ENCODE measurements at places on chromosomes 3 and 15. TPM values are rescaled to one million over a fixed set of nuclear protein-coding genes. Genes with fewer than 3 reads are reported as not detected.

DNA sequence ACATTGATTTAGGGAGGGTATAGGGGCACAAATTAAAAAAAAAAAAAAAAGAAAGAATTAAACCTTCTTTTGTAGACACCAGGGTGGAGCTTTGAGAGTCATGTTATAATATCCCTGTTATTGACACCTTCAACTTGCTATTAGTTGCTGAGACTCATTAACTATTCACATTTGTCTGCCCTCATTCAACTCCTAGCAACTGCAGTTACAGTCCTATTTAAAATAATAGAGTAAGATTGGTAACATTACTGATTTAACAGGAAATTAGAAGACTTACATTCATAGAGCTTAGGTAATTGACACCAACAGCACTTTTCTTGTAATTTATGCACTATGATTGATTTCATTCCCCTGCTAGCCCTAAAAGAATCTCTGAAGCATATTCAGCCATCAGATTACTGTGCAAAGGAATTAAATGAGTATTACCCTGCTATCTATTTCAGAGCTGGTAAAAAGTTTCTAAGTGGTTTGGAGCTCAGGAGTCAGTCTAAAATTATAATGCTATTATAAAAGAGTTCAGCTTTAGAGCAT is 148.8 kb upstream of the TBL1XR1 start:
- no peaks in the 10 kb centered on the region for H3K27me3 ChIP-seq
- no peak for DNase-seq
- peak overlapping the region; percentile 17 for H3K4me3 ChIP-seq
- peaks cover 46% of the 10 kb centered on the region for H3K4me1 ChIP-seq
- H3K27ac ChIP-seq: peak overlapping the region; percentile 95
- peaks cover 5% of the 10 kb centered on the region for H3K36me3 ChIP-seq

DNA sequence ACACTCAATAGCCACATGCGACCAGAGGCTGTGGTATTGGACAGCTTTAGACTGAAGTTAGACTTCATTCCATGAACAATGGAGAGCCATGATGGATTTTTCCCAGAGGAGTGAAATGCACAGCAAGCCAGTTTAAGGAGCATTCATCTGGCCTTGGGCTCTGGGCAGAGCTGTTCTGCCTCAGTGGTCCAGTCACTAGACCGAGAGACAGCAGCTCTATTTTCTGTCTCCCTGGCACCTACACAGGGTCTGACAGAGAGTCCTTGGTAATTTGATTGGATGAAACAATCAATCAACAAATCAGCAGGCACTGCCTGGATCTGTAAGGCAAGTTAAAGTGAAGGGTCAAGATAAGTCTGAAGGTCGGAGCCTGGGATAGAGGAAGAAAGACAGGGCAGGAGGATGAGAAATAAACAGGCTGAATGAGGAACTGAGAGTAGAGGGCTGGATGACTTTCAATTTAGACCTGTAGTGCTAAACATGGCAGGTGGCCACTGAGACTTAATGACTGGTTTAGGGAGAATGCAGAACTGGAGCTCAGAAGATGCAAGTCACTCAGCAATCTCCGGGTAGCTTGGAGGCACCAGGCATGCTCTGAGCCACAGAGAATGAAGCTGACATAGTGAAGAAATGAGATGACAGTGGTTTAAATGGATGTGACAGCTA is 98.5 kb upstream of the SLC25A36 start:
- no peak for DNase-seq
- no peak overlapping the region for H3K4me3 ChIP-seq
- H3K27ac ChIP-seq: no peak overlapping the region
- no peaks in the 10 kb centered on the region for H3K36me3 ChIP-seq
- no peaks in the 10 kb centered on the region for H3K27me3 ChIP-seq

- H3K27me3 ChIP-seq: peaks cover 22% of the 10 kb centered on the region
- no peak overlapping the region for H3K4me3 ChIP-seq
- H3K4me1 ChIP-seq: no peaks in the 10 kb centered on the region
- H3K27ac ChIP-seq: no peak overlapping the region
- no peaks in the 10 kb centered on the region for H3K36me3 ChIP-seq
- no peak for DNase-seq
These were observed 42.2 kb downstream of the CLDN18 start for GRCh38 chr3:138051947-138052802.

DNA sequence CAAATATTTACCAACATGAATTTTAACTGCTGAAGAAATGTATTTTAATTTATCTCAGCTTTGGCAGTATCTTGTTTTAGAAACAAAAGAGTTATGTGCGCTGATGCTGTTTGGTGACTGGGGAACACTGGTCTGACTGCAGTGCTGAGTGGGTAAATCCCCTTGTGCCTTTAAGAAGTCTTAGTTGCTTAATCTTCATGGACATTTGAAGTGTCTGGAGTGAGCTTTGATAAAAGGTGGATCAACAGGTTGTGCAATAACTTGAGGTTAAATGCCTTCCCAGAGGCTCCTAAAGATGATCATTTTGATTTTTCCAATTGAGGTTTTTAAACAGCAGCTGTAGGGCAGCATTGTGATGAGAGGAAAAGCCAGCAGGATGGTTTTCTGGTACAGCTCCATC is 68.7 kb downstream of the TP63 start:
- peaks cover 2% of the 10 kb centered on the region for H3K27me3 ChIP-seq

The SI gene
- not detected for total RNA-seq

GRCh38 chr15:70437882-70438451 is 325.4 kb downstream of the UACA start:
- no peaks in the 10 kb centered on the region for H3K36me3 ChIP-seq
- DNase-seq: no peak
- H3K4me1 ChIP-seq: peaks cover 24% of the 10 kb centered on the region
- no peak overlapping the region for H3K27ac ChIP-seq
- H3K4me3 ChIP-seq: no peak overlapping the region

- no peaks in the 10 kb centered on the region for H3K27me3 ChIP-seq
- no peaks in the 10 kb centered on the region for H3K36me3 ChIP-seq
- no peak for DNase-seq
- no peaks in the 10 kb centered on the region for H3K4me1 ChIP-seq
- no peak overlapping the region for H3K4me3 ChIP-seq
These were observed 927.7 kb downstream of the ROBO2 start for GRCh38 chr3:77967621-77968020.

The HCLS1 gene
- total RNA-seq: 234 TPM

The FOXB1 gene
- 1.2 TPM for total RNA-seq

DNA sequence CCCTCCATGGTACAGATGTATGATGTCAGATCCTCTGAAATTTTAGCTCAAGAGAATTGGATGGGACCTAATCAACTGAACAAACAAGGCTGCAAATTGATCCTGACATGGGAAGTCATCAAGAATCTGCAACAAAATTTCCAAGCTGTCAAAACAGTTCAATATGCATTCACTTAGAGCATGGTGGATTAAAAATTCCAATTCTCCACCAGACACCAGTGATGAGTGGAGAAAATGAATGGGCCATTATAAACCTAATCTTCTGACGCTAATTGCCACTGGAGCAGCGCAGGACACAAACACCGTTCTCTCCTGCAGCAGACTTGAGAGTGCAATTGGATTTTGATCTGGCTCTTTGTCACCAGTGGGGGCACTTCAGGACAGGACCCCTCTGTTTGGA is 94.2 kb downstream of the MINAR1 start:
- H3K36me3 ChIP-seq: no peaks in the 10 kb centered on the region
- H3K4me3 ChIP-seq: no peak overlapping the region
- no peak overlapping the region for H3K27ac ChIP-seq
- peaks cover 10% of the 10 kb centered on the region for H3K27me3 ChIP-seq
- H3K4me1 ChIP-seq: no peaks in the 10 kb centered on the region

DNA sequence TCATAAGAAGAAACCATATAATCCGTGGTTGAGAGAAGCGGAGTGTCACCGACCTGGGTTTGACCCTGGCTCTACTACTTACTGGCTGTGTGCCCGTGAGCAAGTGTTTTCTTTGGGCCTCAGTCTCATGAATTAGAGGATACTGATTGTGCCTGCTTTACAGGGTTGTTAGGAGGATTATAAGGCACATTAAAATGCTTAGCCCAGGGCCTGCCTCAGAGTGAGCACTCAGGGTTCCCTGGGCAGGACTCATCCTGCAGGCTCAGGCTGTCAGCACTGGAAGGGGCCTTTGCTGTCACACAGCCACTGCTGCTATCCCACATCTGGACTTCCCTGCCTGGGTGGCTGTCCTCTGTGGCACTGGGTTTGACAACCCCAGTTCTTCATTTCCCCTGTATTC is 4.7 kb downstream of the PLA2G4F start:
- H3K4me1 ChIP-seq: no peaks in the 10 kb centered on the region
- no peak overlapping the region for H3K27ac ChIP-seq
- H3K4me3 ChIP-seq: no peak overlapping the region
- no peaks in the 10 kb centered on the region for H3K36me3 ChIP-seq
- no peak for DNase-seq
- no peaks in the 10 kb centered on the region for H3K27me3 ChIP-seq

Measured in activated T-helper 1 cell treated with anti-CD3 and anti-CD28 coated beads, Interleukin-12 subunit alpha, Interleukin-12 subunit beta, Interleukin-2, Interleukin-4 antibody, amounts not matched to agents 30 ng/mL and 10 ng/mL and 1 ng/mL, durations not matched to agents 14 hours and 24 hours and 36 hours (primary cell).